ENCODE measurements at places on chromosomes 6 and 20.
A peak's percentile ranks its signal among the peaks of the same experiment; 100 is the strongest.

DNA sequence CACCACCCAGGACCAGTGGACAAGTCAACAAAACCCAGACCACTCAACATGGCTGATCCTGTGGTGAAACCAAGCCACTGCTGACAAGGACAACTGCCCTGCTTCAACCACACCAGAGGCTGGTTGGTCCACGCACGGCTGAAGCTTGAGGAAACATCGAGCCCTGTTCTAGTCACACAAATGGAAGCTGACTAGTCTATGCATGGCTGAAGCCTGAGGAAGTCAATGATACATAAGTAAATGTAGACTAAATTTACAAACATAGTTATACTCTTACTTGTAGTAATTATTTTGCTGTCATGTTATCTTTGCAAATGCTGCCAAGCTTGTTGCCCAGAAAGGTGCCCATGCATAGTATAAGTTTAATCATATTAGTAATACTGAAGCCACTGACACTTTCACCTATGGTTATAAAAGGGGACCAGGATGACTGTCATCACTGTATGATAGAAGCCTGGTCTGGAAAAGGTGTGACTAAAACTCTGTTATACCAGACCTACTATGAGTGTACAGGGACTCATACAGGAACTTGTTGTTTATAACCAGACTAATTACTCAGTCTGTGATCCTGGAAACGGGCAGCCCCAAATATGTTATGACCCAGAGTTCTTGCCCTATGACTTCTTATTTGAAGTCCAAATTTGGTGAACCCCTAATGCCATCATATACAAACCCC is 5.6 kb downstream of the IL22RA2 start:
- DNase-seq = no peak

DNA sequence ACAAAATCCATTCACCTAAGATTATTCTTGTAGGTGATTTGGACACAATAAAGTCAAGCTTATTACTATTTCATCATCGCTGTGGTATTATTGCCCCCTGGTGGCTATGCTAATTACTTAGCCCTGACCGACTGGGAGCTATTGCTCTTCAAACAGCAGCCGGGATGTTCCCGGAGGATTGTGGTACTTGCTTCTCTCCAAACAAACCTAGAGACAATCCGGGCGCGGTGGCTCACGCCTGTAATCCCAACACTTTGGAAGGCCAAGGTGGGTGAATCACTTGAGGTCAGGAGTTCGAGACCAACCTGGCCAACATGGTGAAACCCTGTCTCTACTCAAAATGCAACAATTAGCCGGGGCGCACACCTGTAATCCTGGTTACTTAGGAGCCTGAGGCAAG is 15.4 kb upstream of the STMND1 start:
- peak; percentile 11 for DNase-seq

DNA sequence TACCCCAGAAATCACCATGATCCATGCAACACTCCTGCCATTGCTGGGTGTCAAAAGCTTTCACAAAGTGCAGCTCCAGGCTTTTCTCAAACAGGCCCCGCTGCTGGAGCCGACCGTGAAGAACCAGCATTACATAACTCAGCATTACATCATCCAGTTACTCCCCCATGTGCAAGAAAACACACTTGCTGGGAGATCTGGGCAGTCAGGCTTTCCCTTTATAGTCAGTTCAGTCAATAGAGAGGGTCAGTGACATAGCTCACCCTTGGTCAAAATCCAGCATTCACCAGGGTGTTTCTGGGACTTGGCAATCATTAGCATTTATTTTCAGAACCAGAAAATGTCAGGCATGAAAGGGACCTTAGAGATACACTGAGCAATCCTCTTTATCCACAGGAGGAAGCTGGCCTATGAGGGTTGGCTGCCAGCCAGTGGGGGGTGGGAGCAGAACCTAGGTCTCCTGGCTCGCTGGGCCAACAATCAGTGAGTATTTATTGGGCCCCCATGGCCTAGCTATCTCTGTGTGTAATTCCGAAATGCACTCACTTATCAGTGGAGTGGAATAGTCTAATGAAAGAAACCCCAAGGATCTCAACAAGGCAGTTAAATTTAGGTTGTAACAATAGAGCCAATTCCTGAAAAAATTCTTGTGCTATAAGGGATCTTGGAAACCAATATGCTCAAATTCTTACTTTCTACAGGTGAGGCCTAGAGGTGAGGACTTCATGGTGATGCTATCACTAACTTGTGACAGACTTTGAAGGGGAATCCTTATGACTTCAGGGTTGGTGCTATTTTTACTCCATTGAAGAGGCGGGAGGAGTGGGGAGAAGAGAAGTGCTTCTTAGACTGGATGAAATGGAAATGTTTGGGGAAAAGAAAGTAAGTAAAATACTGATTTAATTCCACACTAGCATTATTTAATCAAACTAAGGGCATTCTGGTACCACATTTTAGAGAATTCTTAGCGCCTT is 54.6 kb downstream of the LYRM4 start:
- DNase-seq = peak; percentile 91

- DNase-seq = no peak
Observed at GRCh38 chr6:136035378-136036070, 184.0 kb downstream of the PDE7B start.

GRCh38 chr6:112352607-112353006 is 5.5 kb downstream of the RFPL4B start:
- DNase-seq = no peak

DNA sequence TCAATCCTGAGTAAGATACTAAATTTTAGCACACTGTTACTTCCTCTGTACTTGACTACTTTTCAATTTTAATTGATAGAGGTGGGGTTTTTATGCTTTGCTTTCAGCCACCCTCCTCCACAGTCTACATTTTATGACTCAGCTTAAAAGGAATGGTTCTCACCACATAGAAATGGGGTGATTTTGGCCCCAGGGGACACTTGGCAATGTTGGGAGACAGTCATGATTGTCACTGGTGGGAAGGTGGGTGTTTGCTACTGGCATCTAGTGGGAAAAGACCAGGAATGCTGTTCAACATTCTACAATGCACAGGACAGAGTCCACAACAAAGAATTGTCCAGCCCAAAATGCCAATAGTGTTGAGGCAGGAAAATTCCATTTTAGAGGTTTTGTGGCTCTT is 71.3 kb downstream of the PCSK2 start:
- no peak for DNase-seq

GRCh38 chr6:15403094-15403755 is 157.4 kb downstream of the JARID2 start:
- DNase-seq = no peak

GRCh38 chr20:54435015-54435414 is 40.4 kb upstream of the DOK5 start:
- no peak for DNase-seq

- DNase-seq = no peak
Observed at GRCh38 chr6:13987400-13987865, 62.7 kb downstream of the RNF182 start.

- DNase-seq = no peak
Observed at GRCh38 chr6:42141603-42142117, 760 bp downstream of the C6orf132 start.

- no peak for DNase-seq
Observed at GRCh38 chr6:157139054-157139708, 184.1 kb downstream of the TMEM242 start.

GRCh38 chr6:154683756-154684523 is 49.3 kb upstream of the SCAF8 start:
- no peak for DNase-seq

DNA sequence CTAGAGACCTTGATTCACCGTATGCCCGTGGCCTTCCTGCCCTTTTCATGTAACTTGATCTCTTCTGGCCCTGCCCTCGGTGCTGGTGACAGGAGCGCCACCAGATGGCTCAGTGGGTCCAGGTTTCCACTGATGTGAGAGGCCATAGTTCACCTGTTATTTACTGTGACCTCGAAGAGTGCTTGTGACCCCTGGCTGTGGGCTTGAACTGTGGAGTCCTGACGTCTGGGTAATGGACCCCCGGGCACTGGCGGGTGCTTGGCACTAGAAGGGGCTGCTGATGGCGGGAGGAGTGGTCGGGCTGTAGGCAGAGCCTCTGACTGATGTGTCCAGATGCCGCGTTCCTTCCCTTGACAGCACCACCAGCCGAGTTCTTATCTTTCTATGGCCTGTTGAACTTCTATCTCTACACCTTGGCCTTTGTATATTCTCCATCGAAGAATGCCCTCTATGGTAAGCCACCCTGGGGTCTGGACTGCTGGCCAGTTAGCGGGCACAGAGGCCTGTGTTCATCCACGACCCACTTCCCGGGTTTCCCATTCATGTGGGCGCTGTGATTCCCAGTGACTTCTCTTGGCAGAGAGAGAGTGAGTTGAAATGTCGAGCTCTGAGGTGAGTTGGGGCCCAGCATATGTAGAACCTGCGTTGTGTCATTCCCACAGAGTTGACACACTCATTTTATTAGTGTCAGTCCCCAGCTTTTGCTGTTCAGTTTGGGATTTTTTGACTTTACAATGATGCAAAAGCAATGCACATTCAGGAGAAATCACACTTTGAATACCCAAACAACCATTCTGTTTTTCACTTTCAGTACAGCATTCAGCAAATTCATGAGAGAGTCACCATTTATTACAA is 14.9 kb downstream of the DYNLT1 start:
- DNase-seq = no peak

- DNase-seq = no peak
Observed at GRCh38 chr6:167569041-167569805, 244.3 kb downstream of the TTLL2 start.

DNA sequence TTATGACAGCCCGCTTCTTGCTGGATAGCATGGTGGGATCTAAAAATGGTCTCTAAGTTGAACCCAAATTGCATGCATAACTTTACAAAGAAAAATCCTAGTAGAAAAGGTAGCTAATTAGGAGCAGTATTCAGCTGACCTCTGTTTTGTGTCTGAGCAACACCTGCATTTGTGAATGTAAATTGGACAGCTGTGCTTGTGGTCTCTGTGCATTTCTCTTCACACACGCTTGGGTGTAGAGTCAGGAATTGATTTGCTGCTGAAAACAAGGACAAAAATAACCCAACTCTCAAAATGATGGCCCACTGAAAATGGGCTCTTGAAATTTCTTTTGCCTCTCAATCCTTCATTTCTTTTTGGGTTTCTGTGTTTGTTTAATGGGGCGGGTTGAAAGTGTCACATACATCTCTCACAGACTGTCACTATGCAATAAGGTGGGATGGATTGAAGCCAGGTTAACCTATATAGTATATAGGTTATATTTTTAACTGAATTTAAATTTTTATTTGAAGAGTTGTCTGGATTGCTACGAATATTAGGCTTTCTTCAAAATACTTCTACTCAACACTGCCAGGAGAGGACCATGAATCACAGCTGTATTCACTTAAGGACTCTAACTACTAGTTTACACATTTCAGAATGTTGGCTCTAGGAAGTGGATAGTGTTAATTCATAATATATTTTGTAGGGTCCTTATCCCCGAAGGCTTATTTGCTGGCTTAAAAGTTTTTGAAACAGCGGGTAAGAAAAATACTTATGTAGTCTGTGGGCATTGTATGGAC is 46.5 kb downstream of the SOBP start:
- DNase-seq = no peak

DNA sequence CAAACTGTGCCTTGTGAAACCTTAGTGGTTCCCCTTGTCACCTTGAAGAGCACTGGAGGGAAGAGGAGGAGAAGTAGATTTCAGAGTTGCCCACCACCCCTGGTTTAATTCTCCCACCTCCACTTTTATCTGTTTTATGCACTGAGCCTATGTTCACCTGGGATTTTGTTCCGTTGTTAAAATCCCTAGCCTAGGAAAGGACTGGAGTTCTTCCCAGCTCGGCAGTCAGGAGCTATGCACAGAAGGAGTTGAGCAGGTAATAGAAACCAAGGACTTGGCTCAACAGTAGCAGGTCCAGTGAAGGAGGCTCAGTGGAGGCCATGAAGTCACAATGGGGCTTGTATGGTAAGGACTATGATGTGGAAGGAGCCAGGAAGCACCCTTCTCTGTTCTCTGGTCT is 290.3 kb upstream of the PRND start:
- DNase-seq = no peak

DNA sequence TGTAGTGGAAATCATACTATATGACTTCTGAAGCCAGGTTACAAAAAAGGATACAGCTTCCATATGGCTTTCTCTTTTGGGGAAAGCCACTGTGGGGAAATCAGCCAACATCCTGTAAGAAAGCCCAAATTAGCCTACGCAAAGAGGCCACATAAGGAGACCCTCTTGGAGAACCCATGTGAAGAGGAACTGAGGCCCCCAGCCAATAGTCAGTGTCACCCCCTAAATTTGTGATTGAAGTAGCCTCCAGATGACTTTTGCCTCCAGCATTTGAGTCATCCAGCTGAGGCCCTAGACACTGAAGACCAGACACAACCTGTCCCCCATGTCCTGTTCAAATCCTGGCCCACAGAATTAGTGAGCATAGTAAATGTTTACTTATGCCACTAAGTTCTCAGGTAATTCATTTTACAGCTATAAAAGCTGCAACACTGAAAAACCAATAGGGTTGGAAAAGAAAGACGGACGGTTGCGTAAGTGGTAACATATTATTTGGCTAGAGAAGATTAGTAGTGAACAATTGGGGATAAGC is 60.4 kb downstream of the HMGCLL1 start:
- no peak for DNase-seq

DNA sequence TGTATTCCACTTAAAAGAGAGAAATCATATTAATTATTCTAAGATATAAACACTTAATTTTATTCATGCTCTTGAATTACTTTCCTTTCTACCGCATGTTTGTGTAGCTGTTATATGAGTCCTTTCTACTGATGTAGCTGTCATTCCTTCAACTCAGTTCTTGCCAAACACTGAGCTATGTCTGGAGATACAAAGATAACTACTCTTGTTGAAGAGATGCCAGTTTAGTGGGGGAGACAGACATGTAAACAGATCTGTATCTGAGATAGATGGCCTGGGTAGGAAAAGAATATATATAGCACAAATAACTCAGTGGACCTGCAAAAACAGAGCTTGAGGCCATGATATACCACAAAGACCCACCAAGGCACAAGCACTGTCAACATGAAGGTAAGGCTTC is 157.3 kb downstream of the BTBD9 start:
- DNase-seq = no peak

DNA sequence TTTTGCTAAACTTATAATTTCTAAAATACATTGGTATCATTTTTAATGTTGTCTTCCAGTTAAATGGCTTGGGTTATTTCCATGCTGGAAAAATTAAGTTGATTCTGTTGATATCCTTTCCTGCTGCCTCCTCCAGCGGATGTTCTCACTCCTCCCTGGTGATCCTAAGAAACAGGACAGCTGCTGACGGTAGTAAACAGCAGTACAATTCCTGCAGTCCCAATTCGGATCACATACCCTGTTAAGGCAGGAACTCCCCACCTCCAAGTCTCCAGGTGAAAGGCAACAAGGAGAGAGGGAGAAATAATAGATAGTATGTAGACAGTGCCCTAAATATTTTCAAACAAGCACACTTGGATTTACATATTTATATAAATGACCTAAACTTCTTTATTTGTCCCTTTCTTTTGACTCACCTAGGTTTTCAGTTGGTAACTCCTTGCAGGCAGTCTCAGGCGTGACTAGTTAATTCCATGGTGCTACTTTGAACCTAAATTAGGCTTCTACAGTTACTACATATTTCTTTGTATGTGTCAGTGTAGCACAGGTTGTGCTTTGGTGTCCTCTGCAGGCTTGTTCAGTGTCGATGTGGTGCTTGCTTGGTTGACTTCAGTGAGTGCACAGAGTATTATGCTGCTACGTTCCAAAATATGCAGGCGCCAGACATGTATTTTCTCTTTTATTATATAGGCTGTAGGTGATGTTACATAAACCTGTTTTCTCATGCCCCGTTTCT is 126.0 kb downstream of the ADGRB3 start:
- peak; percentile 86 for DNase-seq

- DNase-seq = peak; percentile 45
Observed at GRCh38 chr6:123805921-123806320, 2.3 kb downstream of the NKAIN2 start.

GRCh38 chr6:128882991-128883611 is at the start of gene LAMA2:
TSS of gene LAMA2 (plus strand) at chr6:128883138. CDS start at chr6:128883246, 108 bp downstream.
- peak; percentile 3 for DNase-seq
